ENCODE measurements at places on chromosomes 7 and 10.

DNA sequence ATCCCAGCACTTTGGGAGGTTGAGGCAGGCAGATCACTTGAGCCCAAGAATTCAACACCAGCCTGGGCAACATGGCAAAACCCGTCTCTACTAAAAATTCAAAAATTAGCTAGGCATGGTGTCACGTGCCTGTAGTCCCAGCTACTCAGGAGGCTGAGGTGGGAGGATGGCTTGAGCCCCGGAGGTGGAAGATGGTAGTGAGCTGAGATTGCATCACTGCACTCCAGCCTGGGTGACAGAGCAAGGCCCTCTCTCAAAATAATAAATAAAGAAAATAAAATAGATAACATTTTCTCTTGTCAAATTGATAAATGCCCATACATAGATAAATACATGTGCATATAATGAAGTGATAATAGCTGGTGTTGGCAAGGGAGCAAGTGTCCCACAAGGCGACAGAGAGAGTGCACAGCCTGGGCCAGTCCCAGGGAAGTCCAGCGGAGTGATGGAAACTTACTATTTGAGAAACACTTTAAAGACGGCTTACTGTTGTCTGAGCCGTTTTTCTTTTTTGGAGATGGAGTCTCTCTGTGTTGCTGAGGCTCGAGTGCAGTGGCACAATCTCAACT lies 33.4 kb upstream of the DLG5 start:
- DNase-seq = no peak

- no peak for DNase-seq
These were observed 1066.0 kb upstream of the CELF2 start for GRCh38 chr10:9951481-9952257.

DNA sequence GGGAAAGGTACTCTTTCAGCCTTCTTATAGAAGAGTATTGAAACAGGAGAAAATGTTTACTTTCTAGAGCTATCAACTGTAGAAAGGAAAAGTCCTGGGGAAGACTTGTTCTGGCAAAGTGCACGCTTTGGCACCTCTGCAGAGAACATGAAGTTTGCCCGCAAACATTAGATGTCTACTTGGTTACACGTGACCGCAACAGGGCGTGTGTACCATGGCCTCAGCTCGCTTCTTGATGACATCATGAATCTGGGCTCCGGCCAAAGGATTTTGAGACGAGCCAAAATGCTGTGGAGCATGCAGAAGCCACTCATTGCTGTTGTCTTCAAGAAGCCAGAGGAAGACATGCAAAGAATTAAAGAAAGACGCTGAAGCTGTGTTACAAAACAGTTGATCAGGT lies 8.6 kb upstream of the TAS2R60 start:
- DNase-seq = peak; percentile 36

DNA sequence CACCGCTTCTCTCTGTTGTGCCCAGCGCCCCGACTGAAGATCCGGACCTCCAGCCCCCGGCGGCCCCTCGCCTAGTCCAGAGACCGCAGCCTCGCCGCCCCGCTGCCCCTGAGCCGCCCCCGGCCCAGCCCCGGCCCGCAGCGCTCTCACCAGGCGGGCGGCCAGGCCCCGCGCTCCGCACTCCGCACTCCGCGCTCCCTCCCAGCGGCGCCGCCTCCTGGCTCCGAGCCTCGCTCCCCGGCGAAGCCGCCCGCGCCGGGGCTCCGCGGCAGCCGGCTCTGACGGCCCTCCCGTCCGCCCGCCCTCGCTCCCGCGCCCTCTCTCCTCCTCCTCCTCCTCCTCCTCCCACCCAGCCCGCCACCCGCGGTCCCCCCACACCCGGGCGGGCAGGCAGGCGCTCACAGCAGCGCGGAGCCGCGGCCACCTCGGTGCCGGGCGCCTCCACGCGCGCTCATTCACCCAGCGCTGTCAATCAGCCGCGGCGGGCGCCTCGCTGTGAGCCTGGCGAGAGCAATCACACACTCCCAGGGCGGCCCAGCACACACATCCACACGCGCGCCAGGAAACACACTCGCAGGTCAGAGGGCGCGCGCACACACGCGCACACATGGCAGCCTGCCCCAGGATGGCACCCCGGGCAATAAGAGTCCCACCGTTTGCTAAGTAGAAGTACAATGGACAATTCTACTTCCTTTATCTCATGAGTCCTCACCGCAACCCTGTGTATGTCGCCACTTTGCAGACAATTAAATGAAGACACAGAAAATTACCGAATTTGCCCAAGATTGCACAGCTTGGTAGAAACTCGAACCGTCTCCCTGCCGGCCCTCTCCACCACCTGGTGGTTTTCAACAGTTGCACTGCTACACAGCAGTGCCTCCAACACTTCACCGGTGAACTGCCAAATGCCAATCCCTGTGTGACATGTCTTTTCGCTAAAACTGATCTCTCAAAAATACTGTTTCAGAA lies at the start of gene PRRT4:
Gene PRRT4 (minus strand): TSS at position 280 of the 969 bp plus-strand sequence.
- DNase-seq = no peak
